Stimulated activated CD4-positive, alpha-beta T cell treated with anti-CD3 and anti-CD28 coated beads, Interleukin-4, amount 100 ng/mL, for 1 hour (primary cell): ENCODE measurements at places on chromosomes 5 and 9.
A peak's percentile ranks its signal among the peaks of the same experiment; 100 is the strongest.

DNA sequence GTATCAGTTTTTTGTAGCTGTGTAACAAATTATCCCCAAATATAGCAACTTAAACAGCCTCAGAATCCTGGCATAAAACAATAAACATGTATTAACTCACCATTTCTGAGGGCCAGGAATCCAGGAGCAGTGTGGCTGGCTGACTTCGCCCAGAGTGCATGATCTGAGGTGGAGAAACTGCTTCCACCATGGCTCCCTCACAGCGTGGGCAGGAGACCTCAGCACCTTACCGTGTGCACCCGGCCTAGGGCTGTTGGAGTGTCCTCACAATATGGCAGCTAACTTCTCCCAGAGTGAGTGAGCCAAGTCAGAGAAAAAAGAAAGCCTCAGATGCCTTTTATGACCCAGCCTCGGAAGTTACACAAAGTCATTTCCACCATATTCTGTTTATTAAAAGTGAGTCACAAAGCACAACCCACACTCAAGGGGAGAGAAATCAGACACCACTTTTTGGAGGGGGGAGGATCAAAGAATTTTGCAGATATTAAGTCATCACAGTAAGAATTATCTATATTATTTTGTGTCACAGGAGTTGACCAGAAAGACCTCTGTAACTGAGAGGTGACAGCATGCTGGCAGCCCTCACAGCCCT is 59.6 kb downstream of the TSTD2 start:
- DNase-seq = no peak

GRCh38 chr5:37520811-37521210 is 141.7 kb downstream of the WDR70 start:
- DNase-seq = no peak

GRCh38 chr9:129166623-129167557 is 11.2 kb downstream of the IER5L start:
- DNase-seq = peak; percentile 23

DNA sequence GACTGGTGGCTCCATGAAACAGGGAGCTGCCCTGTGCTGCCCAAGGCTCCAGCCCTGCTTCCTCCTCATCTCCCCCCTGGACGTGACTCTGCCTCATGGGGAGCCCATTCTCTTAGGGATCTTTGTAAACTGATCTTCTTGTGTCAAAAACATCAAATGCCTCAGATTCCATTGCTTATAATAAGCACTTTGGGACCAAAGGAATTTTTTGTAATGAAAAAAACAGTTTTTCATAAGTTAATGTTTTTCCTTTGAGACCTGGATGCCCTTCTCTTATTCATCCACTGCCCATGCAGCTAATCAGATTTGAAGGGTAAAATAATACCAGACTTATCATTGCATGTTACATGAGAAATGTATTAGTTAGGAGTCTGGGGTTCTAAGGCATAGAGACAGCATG is 41.7 kb downstream of the PALM2AKAP2 start:
- DNase-seq = no peak

GRCh38 chr9:87850391-87850790 is 32.3 kb upstream of the SPATA31E1 start:
- DNase-seq = no peak

- no peak for DNase-seq
These were observed 37.4 kb downstream of the JMY start for GRCh38 chr5:79273341-79273740.

- no peak for DNase-seq
These were observed 444 bp upstream of the ZNF354A start for GRCh38 chr5:178730940-178731265.

DNA sequence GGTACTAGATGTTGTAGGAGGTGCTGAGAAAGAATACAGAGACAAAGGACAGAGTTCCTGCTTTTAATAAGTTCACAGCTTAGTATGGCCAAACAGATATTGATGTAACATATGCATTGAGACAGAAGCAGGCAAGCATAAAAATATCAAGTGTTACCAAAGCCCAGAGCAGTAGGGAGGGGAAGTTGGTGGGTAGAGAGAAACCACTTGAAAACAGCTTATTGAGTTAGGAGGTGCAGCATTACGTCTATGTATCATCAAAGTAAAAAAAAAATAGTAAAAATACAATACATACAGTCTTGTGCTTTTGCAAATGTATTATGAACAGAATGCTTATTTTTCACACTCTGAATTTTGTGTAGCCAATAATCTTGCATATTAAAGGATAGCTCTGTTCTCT is 441.8 kb upstream of the SGCD start:
- no peak for DNase-seq

GRCh38 chr9:105639936-105640335 is 22.3 kb upstream of the TAL2 start:
- DNase-seq = no peak

- DNase-seq = no peak
These were observed 1019.5 kb upstream of the SEMA6A start for GRCh38 chr5:117594166-117594565.

DNA sequence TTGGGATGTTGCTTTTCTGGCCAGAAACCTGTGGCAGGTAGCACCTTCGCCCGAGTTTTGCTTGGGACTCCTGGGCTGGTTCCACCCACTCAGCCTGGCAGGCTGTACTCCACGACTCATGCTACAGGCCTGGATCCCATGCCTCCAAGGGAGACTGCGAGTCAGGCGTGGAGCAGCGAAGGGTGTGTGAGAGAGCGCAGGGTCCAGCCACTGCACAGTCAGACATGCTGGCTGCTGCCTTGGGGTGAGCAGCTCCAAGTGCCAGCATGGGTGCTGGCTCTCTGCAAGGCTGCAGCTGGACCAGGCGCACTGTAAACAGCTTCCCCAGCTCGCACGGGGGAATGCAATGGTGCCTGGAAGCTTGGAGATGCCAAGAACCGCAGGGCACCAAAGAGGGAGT is 249.6 kb upstream of the EDIL3 start:
- no peak for DNase-seq

GRCh38 chr9:113461943-113462342 is 1.6 kb upstream of the RGS3 start:
- no peak for DNase-seq

GRCh38 chr5:142716963-142717362 is 31.1 kb upstream of the FGF1 start:
- DNase-seq = peak; percentile 25

GRCh38 chr9:99681113-99681512 is 140.6 kb upstream of the NR4A3 start:
- DNase-seq = no peak

DNA sequence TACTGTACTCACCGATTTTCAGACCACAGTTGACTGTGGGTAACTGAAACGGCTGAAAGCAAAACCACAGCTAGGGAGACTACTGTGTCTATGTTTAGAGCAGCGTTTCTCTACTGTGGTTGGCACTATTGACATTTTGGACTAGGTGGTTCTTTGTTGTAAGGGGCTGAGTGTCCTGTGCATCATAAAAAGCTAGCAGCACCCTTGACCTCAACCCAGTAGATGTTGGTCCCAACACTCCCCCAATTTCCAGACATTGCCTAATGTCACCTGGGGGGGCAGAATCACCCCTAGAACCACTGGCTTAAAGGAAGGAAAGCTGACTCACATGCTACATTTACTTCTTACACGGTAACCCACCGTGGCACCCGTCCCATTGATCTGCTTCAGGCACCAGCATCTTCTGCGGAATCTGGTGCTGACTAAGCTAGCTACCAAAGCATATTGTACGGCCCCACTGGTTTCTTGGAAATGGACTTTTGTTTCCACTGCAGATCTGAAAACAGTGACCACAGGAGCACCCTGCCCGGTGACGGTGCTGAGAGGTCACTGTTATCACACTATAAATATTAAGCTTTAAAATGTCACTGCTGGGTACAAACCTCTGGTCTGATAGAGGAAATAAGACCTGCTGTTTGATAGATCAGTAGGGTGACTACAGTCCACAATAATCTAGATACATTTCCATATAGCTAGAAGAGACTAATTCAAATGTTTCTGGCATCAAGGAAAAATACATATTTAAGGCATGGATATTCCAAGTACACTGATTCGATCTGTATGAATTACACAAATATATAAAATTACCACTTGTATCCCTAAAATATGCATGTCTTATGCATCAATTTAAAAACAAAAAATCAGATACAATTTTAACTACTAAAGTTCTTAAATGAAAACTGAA is 151.4 kb downstream of the HSD17B3 start:
- DNase-seq = peak; percentile 27

DNA sequence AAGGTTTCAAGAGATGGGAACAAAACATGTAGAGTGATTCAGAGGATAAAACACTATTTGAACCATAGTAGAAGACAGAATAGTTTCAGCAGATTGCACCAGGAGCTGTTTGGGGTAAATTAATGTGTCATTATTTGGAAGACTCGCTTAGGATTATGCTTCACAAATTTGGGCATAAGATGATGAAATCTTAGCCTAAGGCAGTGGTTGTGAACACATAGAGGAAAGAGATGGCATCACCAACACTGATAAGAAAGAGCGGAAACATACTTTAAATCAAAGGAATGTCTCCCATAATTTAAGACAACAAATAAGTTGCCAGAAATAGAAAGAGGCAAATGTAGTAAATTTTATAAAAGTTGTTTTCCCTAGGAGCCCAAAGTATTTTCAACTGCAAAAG is 66.1 kb upstream of the TBCA start:
- DNase-seq = no peak

- no peak for DNase-seq
These were observed 86.0 kb downstream of the ZNF608 start for GRCh38 chr5:124660229-124661093.

GRCh38 chr5:26023361-26023760 is 1015.0 kb downstream of the CDH9 start:
- DNase-seq = no peak

GRCh38 chr9:126419475-126419874 is 92.8 kb downstream of the MVB12B start:
- no peak for DNase-seq

- DNase-seq = peak; percentile 60
These were observed 9.1 kb upstream of the RNF130 start for GRCh38 chr5:180080486-180081280.

GRCh38 chr5:106020894-106021293 is 1649.8 kb downstream of the EFNA5 start:
- DNase-seq = no peak
